ENCODE measurements at places on chromosomes 7 and 10. TPM values are rescaled to one million over a fixed set of nuclear protein-coding genes. Genes with fewer than 3 reads are reported as not detected.

The NRP1 gene
- 308 TPM for total RNA-seq

The SAP25 gene
- 2.1 TPM for total RNA-seq

The RNF148 gene
- not detected for total RNA-seq

The EPHA1 gene
- total RNA-seq = not detected

Data from RPMI7951 (cell line).